HepG2 (cell line): ENCODE measurements at places on chromosomes 6 and 20. TPM values are rescaled to one million over a fixed set of nuclear protein-coding genes. Genes with fewer than 3 reads are reported as not detected.
A peak's percentile ranks its signal among the peaks of the same experiment; 100 is the strongest.

- no peak for DNase-seq
Observed at GRCh38 chr6:106426250-106426970, 65.9 kb downstream of the CRYBG1 start.

DNA sequence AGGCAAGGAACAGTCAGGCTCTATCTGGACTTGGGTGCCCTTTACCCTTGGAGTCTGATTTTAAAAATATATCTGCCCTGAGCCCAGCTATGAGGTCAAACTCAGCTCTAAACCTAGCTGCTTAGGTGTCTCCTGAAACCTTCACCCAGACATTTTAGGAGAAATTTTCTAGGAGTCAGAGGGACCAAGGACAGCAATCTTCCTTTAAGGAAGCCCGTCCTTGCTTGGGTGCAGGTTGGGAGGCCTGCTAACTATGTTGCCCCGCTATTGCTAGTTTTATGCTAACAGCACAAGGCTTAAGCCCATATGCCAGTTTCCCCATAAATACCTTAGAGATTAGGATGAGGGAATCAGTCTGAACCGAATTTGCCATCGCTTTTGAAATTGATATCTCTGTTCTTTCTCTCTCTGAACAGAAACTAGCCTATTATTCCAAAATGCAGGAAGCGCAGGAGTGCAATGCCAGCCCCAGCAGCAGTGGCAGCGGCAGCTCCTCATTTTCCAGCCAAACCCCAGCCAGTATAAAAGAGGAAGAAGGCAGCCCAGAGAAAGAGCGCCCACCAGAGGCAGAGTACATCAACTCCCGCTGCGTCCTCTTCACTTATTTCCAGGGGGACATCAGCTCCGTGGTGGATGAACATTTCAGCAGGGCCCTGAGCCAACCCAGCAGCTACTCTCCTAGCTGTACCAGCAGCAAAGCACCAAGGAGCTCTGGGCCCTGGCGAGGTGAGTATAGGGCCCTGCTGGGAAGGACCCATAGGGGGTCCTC lies 2.6 kb downstream of the VGLL2 start:
- no peak for DNase-seq

DNA sequence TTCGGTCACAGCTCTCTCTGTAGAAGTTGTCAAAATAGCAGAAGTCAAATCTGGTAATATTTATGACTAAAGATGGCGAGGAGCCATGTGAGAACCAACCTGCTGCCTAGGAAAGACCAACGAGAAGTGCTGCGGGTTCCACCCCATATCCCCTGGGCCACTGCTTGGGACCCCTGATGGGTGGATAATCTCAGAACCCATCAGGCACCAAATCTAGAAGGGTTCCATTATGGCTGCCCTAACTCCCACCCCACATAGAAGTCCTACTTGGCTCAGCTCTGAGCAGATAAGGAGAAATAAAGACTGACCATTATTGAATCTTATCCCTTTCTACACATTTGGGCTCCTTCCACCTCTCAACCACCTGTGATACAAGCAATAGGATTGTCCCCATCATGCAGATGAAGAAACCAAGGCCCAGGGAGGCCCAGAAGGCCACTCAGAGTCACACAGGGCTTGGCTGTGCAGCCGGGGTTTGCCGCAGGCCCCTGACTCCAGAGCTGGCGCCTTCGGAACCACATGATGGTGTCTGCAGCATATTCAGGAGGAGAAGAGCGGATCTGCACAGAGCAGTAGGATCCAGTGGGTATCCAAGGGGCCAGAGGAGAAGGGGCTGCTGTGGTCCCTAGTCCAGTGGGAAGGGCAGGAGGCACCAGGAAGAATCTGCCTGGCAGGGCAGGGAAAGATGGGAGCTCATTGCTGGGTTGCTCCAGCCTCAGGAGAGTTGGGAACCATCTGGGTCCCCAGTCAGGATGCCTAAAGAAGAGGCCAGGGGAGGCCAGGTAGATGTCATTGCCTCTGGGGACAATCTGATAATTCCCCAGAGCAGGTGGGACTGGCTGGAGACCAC lies 9.6 kb upstream of the PCMTD2 start:
- no peak for DNase-seq

DNA sequence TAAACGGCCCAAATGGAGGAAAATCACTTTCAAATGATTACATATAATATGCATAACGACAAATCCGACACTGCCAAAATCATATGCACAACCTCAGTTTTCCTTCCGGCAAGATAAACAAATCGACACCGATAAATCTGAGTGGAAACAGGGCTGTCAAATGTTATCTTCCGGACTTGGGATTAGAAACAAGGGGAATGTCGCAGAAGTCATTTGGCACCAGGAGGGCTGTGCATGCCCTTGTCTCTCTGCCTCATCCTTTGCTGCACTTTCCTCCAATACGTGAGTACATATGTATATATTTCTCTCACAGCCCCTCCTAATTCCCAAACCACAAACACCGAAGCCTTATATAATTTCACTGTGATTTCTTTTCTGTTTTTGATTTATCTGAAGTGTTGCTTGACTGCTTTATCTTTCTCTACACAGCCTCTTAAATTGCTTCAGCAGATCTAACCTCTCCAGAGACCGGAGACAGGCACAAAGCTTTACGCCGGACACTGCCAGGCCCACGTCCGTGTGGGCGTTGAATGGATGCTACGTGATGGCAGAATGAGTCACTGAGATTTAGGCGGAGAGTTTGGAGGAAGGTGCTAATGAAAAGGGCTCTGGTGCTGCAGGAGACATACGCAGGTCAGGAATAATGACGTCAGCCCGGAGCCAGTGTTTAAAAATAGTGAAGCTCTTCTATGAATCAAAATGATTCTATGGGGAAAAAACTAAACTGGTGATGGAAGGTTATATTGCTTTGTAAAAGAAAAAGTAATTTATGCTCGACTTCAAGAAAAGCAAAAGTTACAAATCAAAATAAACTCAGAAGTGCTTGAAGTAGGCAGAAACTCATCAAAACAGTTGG lies 21.0 kb upstream of the PRELID3B start:
- DNase-seq = no peak

DNA sequence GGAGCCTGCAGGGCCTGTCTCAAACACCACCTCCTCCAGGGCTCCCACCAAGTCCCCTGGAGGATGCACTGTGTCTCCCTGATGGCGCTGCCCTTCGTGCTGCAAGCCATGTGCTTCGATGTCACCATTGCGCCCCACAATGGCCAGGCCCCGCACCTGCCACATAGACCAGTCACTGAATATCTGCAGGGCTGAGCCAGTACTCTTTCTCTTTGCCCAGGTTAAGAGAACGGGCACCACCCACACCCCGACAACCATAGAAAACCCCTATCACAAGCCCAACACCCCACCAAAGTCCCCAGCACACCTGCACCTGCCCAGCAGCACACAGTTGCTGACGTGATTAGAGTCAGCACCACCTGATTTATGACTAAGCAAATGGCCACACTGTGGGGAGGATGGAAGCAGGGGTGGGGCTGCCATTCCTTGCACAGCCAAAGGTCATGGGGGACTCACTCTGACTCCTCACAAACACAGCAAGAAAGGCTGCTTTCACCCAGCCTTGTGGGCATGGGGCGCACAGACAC lies 104.3 kb downstream of the SLC23A2 start:
- DNase-seq = no peak

- DNase-seq = no peak
Observed at GRCh38 chr6:23526526-23526925, 599.5 kb upstream of the NRSN1 start.

MROH8 gene
- 2.6 and 3.1 TPM in 2 replicates for polyA plus RNA-seq

DNA sequence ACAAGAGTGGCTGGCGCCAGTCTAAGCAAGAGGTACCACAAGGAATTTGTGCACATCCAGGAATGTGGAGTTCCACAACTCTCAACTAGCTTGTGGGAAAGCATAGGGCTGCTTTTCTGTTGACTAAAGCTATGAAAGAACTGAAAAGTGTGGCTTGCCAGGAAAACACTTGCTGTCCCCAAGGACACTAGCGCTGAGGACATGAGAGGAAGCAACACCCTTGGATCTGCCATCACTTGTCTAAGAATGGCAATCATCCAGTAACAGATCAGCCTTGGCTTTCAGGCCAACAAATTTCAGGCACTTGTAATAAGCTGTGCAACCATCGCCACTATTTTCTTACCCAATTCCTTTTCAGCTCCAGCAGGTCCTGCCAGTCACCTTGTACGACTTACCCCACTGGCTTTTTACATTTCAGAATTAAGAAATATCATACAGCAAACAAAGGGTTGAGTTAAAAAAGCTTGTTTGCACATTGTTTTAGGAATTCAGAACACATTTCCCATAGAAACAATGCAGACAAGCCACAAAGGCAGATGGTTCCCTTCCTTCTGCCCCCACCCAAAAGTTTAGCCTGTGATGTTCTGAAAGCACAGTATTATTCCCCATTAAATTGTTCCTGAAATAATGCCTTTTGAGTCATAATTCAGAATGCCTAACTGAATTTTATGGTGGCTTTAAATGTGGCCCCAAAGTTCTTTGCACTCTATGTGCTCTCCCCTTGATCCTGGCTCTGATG lies 57.9 kb upstream of the SSTR4 start:
- no peak for DNase-seq

GPSM3 gene
- polyA plus RNA-seq = 6.2 and 7.5 TPM in 2 replicates

DNA sequence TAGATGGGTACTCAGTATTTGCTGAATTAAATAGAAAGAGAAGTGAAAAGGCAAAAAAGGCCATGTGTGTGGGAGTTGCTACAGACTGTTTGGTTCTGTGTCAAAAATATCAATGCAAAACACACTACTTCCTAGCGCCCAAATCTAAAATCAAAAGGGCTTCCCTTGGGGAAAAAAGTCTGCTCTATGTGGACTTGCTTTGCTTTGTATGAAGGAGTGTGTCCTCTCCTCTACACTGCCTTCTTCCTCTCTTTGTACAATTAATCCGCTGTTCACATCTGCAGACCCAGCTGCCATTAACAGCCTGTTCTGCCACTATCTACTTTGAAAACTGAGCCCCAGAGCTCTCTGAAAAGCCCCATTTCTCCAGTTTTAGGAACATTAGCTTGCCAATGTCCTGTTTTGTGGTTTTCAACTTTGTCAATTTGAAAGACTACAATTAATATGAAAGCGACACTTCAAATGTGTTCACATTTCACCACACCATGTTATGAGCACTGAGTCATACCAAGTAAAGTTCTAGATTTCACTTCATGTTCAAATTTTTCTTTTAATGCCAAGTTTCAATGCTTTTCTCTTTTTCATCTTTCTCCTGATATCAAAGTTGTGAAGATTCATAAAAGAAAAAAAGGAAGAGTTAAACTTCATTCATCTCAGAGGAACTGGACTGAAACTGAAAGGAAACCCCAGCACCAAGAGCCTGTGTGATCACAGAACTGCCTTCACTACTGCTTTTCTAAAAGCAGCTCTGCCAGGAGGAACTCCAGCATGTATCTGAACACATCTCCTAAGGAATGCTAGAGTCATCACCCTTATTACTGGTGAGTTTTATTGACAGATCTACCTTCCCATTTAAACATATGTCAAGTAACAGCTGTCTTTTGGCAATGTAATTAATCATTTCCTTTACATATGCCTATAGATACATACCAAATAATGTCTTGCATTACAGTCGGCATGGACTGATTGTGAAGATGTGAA lies 102.6 kb downstream of the KIF13A start:
- no peak for DNase-seq

TFAP2C gene
- not detected in 2 replicates for polyA plus RNA-seq

DNA sequence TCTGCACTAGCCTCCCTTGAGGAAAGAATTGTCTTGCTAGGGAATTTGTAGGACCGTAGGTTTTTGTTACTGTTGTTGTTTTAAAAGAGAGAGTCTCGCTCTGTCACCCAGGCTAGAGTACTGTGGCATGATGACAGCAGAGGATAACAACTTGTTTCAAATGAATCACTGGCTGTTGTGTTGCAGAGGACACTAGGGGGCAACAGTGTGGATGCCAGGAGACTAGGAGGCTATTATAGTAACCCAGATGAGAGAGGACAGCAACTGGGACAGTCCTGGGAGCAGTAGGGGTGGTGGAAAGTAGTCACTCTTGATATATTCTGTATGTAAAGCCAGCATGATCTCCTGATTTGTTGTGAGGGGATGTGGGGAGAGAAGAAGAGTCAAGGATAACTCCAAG lies 41.8 kb upstream of the LAMA4 start:
- DNase-seq = peak; percentile 32
